Sigmoid colon (tissue), 7 donors: ENCODE measurements at places on chromosomes 5 and 9. TPM values are rescaled to one million over a fixed set of nuclear protein-coding genes. Genes with fewer than 3 reads are reported as not detected.
A peak's percentile ranks its signal among the peaks of the same experiment; 100 is the strongest.

ANKRD31 gene
- total RNA-seq = under 0.01 TPM

SUSD3 gene
- total RNA-seq = 1.9 TPM

CREBRF gene
- 58.5 TPM for total RNA-seq

- peak; percentile 99 for DNase-seq
Observed at GRCh38 chr5:157511651-157512644, 51.9 kb downstream of the NIPAL4 start.

GRCh38 chr5:31231177-31231838, 37.8 kb downstream of the CDH6 start:
- no peak for DNase-seq

PFN3 gene
- total RNA-seq = not detected

S100Z gene
- total RNA-seq = not detected

DNA sequence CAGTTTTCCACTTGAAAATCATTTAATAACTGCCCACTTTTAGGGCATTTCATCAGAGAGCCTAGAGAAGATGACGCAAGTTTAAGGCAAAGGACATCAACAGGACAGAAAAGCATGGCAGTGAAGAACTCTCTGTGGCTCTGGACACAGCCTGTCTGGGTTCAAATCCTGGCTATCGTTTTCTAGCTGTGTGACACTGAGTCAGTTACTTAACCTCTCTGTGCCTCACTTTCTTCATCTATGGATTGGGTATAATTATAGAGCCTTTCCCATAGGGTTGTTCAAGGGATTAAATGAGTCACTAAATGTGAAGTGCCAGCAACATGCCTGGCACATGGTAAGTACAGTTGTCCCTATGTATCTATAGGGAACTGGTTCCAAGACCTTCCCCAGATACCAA, 6.7 kb downstream of the MYO10 start:
- no peak for DNase-seq

DNA sequence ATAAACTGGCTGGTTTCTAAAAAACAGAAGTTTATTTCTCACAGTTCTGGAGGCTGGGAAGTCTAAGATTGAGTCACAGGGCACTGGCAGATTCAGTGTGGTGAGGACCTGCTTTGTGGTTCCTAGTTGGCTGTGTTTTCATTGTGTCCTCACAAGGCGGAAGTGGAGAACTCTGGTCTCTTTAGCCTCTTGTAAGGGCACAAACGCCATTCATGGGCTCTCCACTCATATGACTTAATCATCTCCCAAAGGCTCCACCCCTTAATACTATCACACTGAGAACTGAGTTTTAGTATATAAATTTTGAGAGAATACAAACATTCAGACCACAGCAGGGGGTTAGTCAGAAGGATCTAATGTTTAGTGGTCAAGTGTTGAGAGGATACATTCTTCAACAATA, 208.2 kb downstream of the SEC61B start:
- DNase-seq = no peak

DNA sequence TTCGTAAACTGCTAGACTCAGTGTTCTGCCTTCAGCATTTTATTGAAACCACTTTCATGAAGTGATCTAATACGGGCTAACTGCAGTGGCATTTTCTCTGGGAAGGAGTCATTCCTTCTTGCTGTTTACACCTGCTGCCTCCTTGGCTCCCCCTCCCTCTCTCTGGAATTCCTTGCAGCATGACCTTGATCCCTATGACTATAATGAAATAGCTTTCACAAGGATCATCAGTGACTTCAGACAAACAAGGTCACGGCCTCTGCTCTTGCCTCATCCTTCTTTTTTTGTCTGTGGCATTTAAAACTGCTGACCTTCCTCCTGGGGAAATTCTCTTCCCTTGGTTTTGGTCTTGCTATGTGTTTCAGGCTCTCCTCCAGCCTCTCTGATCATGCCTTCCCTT, 90.2 kb downstream of the ZNF462 start:
- DNase-seq = no peak

GRCh38 chr9:124654431-124654830, 116.7 kb downstream of the NR6A1 start:
- no peak for DNase-seq

DNA sequence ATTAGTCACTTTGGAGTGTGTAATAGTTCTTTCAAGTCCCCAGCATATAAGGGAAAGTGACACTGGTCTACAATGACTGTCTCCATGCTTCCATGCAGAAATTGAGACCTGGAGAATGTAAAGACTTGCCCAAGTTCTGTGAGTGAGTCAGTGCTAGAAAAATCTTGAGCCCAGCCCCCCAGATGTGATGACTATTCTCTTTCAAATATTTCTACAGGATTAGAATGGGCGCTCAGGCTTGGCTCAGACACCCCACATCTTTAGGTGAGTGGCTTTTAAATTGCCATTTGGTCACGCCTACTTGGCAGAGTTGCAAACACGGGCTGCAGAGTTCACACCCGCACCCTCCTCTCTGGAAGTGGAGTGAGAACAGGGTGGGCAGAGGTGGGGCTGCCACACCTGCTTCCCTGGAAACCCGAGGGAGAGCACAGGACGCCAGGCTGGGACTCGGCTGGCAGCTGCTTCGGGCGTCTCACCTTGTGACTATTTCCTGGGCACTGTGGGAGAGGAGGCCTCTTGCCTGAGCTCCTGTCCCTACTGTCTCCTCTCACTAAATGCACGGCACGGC, 37.6 kb downstream of the ROPN1L start:
- DNase-seq = no peak

THG1L gene
- 19.7 TPM for total RNA-seq

DNA sequence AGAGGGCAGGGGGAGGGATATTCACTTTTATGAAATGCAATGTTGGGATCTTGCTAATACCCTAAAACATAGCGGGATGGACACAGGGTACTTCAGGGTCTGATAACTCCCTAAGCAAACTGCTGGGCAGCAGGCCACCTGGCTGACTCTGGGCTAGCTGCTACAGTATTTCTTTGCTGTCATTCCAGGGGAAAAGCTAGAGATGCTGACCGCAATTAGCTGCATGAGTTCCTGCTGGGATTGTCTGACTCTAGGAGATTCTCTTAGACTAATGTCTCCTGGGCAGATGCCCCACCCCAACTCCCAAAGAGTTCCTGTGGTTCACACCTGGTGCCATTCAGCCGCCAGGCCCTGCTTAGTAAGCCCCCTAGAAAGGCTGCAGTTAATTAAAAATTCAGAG, 69.9 kb downstream of the PSAT1 start:
- no peak for DNase-seq

- DNase-seq = no peak
Observed at GRCh38 chr9:10649076-10649475, 36.3 kb upstream of the PTPRD start.

DNA sequence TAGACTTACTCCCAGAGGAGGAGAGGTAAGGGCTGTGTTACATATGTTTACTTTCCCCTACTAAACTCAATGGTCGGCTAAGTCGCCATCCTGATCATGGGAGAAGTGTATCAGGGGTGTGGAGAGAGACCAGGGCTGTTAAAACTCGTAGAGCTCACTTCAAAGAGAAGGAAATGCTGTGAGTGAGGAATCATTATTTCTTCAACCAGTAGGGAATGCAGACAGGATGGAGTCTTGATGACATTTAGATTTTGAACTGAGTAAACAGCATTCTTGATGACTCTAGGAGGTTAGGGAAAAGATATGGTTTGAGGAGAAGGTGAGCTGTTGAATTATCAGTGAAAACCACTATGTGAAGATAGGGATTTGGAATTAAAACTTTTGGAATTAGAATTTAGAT, 17.3 kb downstream of the RECK start:
- DNase-seq = no peak

GRCh38 chr5:122738088-122738487, 36.8 kb upstream of the SNX2 start:
- no peak for DNase-seq

DIAPH1 gene
- 14.4 TPM for total RNA-seq

DNA sequence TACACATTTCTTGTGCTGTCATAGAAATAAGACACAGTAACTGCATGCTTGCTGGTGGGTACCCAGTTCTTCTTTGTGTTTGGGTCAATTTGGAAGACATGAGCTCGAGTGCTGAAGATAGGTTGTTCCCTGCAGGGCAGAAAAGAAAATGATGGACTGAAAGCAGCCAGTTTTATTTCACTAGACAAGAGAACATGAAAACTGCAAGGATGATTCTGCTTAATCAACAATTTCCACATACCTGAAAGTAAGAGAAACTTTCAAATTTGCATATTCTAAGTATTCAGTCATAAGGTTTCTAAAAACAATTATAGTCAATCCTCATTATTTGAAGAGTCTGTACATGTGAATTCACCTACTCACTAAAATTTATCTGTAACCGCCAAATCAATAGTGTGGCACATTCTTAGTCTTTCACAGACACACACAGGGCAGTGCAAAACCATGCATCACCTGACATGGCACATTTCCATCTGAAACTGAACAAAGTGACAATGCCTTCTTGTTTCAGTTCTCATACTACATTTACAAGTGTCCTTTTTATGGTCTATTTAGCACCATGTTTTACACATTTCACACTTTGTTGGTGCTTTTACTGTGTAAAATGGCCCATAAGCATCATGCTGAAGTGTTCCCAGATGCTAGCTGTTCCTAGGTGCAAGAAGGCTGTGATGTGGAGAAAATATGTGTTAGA, 56.9 kb downstream of the HOMER1 start:
- no peak for DNase-seq

- no peak for DNase-seq
Observed at GRCh38 chr9:26561928-26562327, 330.7 kb downstream of the CAAP1 start.

GRCh38 chr5:75566710-75567309, 44.4 kb upstream of the ANKDD1B start:
- DNase-seq = no peak

DNA sequence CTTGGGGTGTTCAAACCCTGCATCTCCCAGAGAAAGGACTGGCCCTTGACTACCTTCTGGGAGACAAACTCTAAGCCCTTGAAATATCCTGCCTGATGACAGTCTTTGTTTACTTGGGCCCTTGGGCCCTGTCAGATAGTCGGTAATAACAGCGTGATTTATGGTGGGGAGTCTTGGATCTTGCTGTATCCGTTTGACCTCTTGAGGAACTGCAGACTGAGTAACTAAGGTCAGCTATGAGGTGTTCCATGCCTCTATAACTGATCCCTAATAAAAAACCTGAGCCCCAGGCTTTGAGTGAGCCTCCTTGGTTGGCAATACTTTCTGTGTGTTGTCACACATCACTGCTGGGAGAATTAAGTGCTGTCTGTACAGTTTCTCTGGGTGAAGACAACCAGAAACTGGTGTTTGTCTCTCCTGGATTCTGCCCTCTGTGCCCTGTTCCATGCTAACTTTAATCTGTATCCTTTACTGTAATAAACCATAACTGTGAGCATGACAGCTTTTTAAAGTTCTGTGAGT, 56.2 kb upstream of the ANKRD33B start:
- no peak for DNase-seq

QRFP gene
- total RNA-seq = not detected
